ENCODE measurements at places on chromosomes 2 and 18.

- no peak for DNase-seq
These were observed 119.9 kb downstream of the ETAA1 start for GRCh38 chr2:67516899-67517530.

DNA sequence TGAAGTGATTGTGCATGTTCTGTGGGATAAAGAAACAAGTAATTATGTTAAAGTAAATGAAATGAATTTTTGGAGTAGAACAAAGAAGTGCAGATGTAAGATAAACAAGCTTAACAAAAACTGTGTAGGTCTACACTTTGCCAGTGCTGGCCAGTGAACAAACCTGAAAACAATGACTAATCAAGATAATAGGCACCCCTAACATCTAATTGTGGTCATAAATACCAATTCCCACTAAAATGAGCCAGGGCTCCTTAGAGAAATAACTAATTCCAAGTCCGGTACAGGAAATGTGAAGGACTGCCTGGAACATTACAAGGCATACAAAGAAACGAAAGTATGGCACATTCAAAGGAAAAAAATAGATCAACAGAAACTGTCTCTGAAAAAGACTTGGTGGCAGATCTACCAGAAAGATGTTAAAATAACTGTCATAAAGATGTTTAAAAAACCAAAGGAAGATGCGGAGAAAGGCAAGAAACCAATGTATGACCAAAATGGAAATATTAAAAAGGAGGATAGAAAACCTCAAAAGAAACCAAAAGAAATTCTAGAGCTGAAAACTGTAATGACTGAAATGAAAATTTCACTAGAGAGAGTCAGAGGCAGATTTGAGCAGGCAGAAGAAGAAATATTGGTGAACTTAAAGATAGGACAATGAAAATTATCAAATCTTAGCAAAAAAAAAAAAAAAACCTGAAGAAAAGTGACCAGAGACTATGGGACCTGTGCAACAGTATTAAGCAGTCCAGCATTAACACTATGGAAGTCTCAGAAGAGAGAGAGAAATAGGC is 94.7 kb upstream of the SLC66A3 start:
- DNase-seq = no peak

DNA sequence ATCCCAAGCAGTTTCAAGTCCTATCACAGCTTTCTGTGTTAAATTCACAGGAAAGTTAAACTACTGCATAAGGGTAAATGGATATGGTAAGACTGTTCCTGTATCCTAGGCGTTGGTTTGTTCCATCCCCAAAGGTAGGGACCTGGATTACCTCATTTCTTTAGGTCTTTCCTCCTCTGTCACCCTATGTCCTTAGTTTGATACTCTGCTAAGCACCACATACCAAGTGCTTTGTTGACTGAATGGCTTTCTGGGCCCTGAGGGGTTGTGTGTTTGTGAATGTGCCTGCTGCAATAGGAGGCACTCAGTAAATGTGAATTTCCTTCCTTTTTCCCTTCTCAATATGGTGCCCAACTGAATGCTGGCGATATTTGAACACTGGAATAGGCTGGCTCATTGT is 7.8 kb downstream of the NOSTRIN start:
- DNase-seq = no peak

DNA sequence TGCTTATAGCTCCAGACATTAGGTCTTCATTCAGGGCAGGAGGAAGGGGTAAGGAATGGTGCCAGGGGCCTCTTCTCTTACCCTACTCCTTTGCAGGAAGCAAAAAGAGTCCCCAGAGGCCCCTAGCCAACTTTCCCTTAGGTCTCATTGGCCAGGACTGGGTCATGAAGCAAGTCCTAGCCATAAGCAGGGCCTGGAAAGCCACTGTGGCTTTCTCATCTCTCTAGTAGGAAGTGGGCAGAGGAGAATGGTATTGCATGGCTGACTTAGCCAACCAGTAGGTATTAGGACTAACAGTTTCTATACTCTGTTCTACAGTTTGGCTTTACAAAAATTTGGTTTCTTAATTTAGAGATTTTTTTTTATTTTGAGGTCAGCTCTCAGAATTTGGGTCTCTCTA is 4.8 kb downstream of the FAM228A start:
- DNase-seq = no peak

DNA sequence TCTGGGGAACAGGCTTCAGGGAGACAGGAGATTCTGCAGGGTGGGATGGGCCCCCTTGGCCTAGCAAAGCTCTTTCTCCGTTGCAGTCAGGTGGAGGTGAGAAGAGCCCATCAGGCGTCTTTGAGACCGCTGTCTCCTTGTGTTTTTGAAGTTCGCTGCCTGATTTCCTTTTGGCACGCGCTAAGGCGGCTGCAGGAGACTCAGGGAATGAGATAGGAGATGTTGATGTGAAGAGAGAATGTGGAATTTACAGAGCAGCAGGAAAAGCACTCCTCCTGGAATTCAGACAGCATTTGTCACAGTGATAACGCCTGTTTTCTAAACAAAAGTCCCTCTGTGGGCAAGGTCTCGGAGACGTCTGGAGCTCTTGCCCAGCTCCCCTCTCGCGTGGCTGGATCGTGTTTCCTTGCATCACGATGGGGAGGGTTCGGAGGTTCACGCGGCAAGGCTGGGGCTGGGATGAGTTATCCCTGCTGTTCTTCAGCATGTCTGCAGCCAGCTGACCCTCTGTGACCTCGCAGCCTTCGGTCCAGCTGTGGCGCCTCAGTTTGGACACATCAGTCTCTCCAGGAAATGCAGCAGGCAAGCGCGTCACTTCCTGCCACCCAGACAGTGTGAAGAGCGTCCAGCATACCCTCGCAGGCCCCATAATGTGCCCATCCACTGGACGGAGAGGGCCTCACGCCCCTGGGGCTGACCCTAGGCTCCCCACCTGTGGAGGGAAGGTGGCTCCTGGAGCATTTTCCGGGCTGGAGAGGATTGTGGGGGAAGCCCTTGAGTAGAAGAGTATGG is 30.2 kb downstream of the GLI2 start:
- peak; percentile 95 for DNase-seq

DNA sequence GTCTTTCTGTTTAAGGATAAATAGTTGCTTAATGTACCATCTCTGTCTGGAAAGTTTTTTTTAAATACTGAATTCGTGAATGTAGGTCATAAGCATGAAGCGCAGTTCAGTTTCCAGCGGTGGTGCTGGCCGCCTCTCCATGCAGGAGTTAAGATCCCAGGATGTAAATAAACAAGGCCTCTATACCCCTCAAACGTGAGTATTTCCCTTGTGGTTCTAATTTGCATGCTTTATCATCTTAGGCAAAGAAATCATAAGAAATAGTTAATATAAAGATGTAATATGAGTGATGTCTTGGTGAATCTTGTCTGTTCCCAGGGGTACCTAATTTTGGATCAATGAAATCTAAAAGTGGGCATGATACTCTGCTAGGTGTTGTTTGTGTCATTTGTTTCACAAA is 1.5 kb downstream of the NDC80 start:
- no peak for DNase-seq

DNA sequence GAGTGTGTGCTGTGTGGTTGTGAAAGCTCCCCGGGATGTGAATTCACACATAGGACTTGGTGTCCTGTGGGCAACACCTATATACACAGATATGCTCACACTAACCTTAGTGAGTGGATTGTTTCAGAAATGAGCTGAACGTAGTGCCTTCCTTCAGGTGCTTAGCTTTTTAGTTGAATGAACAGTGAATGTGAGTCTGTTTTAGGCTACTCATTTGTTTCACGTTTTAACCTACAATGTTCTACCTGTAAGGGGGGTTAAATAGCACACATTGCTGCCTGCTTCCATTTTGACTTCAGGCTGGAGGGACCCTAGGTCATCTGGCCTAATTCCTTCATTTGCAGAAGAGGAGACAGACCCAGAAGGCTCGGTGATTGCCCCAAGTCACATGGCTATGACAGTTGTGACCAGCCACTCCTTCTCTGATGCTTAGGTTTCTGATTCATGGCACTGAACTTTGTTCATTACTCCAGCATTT is 1.0 kb downstream of the PLEK start:
- DNase-seq = no peak

- no peak for DNase-seq
These were observed 225.0 kb downstream of the ARHGAP15 start for GRCh38 chr2:143354050-143354750.

GRCh38 chr2:20650393-20650876 is 463 bp downstream of the HS1BP3 start:
- no peak for DNase-seq

Measured in NCI-H226 (cell line).